Mononuclear cell (primary cell): ENCODE measurements at places on chromosomes 12 and 14. TPM values are rescaled to one million over a fixed set of nuclear protein-coding genes. Genes with fewer than 3 reads are reported as not detected.

The APOLD1 gene
- total RNA-seq, result 1.8 TPM

The SIX4 gene
- 0.10 TPM for total RNA-seq

The TSHR gene
- total RNA-seq, result 0.21 TPM

The NAA25 gene
- total RNA-seq, result 33.8 TPM

The BCL2L14 gene
- total RNA-seq, result 0.21 TPM

The PRKD1 gene
- not detected for total RNA-seq

The CCDC184 gene
- 0.63 TPM for total RNA-seq

The PMEL gene
- total RNA-seq, result not detected

The KITLG gene
- total RNA-seq, result 0.21 TPM

The AKAP6 gene
- total RNA-seq, result 5.6 TPM

The SRRM4 gene
- not detected for total RNA-seq

The SLC48A1 gene
- 3.8 TPM for total RNA-seq

The MLXIP gene
- total RNA-seq, result 27.1 TPM

The CFAP251 gene
- 0.21 TPM for total RNA-seq

The PRIMA1 gene
- total RNA-seq, result not detected

The SCN8A gene
- 0.21 TPM for total RNA-seq

The AMN1 gene
- 12.0 TPM for total RNA-seq

The TRHDE gene
- 0.21 TPM for total RNA-seq

The SMARCD1 gene
- 74.3 TPM for total RNA-seq

The STYK1 gene
- total RNA-seq, result 0.10 TPM

The OVCH1 gene
- total RNA-seq, result not detected

The PMCH gene
- total RNA-seq, result not detected

The B3GNT4 gene
- 0.10 TPM for total RNA-seq

The NEUROD4 gene
- not detected for total RNA-seq

The ADCY4 gene
- total RNA-seq, result 2.3 TPM
